ENCODE measurements at places on chromosomes 7 and 10.

DNA sequence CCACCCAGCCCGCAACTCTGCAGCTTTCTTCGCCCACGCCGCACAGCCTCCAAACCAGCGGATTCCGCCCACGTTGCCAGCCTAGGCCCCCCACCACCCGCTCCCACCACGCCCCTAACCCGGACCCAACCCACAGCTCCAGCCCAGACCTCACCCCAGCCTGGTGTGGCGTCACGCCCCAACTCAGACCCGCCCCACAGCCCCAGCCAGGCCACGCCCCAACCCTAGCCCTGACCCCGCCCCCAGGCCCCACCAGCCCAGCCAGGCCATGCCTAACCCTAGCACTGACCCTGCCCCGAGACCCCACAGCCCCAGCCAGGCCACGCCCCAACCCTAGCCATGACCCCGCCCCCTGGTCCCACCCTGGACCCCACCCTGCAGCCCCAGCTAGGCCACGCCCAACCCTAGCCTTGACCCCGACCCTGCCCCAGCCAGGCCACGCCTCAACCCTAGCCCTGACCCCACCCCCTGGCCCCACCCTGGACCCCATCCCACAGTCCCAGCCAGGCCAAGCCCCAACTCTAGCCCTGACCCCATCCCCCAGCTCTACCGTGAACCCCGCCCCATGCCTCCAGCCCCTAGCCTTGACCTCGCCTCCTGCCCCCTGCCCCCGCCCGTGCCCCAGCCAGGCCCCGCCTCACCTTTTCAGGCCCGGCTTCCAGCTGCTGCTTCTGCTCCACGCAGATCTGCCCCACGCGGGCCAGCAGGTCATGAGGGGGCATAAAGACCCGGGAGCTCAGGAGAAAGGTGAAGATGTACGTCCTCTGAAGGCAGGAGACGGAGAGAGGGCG lies 64.0 kb downstream of the RASGEF1A start:
- DNase-seq: peak; percentile 98

- DNase-seq: peak; percentile 72
Observed at GRCh38 chr10:113520690-113521474, 32.0 kb upstream of the HABP2 start.

- DNase-seq: no peak
Observed at GRCh38 chr7:17436126-17436525, 137.7 kb downstream of the AHR start.

DNA sequence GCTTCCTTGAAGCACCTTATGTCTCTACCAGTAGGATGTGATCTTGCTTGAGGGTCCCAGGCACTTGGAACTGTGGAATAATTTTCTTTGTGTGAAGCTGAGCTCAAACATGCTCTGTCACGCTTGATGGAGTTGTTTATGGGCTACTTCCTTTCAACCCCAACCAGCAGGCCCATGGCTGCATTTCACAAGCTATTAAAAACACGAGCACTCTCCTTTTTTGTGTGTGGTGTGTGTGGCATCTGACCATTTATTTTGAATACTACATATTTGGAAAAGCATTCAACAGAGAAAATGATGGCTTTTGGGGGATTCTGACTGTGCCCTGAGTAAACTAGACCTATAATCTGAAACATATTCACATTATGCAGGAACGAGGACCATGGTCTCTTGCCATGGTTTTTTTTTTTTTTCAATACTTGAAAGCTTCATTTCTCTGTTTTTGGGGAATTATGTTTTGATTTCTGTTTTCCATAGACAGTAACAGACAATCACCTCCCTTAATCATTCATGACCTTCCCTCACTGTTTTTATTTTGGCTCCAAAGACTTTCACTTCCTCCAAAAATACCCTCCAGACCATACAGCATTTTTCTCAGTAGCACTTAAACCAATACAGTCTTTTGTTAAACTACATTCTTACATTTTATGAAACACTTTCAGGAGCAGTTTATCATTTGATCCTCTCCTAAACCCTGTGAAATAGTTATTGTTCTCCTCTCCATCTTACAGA lies 233.6 kb upstream of the BMPER start:
- no peak for DNase-seq

DNA sequence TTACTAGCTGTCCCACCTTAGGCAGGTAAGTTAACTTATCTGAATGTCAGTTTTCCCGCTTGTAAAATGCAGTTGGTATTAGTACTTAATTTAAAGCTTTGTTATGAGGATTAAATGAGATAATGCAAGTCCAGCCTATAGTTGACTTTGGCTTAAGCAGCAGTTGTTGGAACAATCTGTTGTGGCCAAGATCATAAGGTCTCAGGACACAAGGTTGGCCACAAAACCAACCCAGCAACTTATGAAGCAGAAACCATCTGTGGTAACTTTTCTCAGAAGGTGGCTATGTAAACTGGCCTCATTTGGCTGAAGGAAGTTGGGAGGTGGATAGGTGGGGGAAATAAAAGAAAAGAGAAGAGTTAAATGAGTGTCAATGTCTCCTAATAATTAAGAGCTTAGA lies 29.4 kb downstream of the ENTPD1 start:
- no peak for DNase-seq

DNA sequence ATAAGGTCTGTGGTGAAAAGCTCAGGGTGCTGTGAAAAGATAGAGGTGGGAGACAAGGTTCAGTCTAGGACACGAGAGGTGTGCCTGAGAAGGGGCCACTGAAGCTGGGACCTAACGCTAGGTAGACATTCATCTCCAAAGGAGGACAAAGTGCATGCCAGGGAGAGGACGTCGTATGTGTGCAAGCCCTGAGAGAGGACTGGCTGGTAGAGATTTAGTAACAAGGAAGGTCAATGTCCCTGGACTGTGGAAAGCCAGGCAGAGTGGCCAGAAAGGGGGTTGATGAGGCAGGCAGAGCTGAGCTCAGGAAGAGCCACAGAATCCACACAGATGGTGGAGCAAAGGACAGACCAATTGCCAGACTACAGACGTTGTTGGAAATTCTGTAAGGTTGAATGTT lies 817.6 kb downstream of the CCSER2 start:
- no peak for DNase-seq

DNA sequence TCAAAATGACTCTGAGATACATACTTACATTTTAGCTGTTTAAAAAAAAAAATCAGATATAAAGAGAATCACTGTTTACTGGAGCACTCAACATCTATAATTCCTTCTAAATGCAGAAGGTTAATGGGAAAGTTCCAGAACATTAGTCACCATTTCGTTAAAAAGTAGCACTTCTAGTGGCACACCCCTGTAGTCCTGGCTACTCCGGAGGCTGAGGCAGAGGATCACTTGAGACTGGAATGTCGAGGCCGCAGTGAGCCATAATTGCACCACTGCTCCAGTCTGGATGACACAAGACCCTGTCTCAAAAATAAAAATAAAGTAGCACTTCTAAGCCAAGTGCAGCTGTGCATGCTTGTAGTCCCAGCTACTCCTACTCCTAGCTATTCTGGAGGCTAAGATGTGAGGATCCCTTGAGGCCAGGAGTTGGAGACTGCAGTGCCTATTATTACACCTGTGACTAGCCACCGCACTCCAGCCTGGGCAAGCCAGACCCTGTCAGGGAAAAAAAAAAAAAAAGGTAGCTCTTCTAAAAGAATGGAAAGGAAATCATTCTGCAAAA lies 2.2 kb downstream of the FGFBP3 start:
- no peak for DNase-seq

- DNase-seq: peak; percentile 81
Observed at GRCh38 chr7:44218418-44219201, 17.8 kb downstream of the YKT6 start.

- no peak for DNase-seq
Observed at GRCh38 chr7:135248546-135248945, 14.9 kb downstream of the STRA8 start.

- DNase-seq: no peak
Observed at GRCh38 chr10:126114884-126115555, 218.7 kb downstream of the FANK1 start.

DNA sequence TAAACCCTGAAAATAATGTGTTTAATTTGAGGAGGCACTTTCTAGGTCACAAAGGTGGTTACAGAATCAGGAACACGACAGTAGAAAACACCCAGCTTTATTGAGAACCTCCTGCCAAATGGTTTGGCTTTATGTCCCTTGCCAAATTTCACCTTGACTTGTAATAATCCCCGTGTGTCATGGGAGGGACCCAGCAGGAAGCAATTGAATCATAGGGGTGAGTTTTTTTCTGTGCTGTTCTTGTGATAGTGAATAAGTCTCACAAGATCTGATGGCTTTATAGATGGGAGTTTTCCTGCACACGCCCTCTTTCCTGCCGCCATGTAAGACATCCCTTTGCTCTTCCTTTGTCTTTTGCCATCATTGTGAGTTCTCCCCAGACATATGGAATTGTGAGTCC lies 193.8 kb upstream of the KLF6 start:
- DNase-seq: no peak

DNA sequence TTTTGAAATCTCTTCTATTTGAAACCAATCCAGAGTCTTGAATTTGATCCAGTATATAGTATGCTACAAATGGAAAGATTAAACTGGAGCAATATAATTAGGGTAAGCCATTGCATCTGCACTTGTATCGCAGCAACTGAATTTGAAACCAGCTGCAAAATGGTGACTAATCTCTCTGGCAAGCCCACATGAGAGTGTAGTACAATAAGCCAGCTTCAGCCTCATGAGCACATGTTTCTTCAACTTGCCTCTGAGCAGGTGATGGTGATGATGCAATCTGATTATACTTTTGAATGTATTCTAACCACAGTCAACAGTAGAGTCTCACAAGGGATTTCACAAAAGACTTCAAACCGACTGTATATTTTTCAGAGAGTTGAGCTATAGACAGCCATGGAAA lies 829 bp upstream of the RPA3 start:
- no peak for DNase-seq

DNA sequence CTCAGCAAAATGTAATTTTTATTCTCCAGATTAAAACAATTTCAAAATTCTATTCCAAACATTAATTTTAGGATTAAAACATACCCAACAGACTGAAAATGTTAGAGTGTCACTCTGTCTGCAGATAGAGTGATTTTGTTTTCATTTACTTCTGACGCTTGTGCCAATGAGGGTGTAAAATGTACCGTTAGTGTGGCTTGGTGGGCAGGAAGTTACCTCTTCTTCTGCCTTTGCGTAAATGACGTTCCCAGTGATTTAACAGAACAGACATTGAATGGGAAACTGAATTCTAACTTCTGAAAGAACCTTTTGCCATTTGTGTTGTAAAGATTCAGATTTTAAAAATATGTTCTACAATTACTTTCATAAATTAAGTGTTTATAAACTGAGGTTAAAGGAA lies 47.0 kb upstream of the DRGX start:
- DNase-seq: no peak

- DNase-seq: peak; percentile 81
Observed at GRCh38 chr10:43204943-43205671, 61.8 kb downstream of the RASGEF1A start.

- no peak for DNase-seq
Observed at GRCh38 chr10:69958556-69958902, 94.1 kb upstream of the MACROH2A2 start.

GRCh38 chr7:23107781-23108180 lies 2.2 kb downstream of the KLHL7 start:
- no peak for DNase-seq

- DNase-seq: no peak
Observed at GRCh38 chr10:88045656-88046415, 182.4 kb downstream of the PTEN start.

- DNase-seq: no peak
Observed at GRCh38 chr10:24417053-24417452, 208.1 kb downstream of the KIAA1217 start.

GRCh38 chr7:158166386-158167340 lies 421.0 kb downstream of the PTPRN2 start:
- DNase-seq: no peak

DNA sequence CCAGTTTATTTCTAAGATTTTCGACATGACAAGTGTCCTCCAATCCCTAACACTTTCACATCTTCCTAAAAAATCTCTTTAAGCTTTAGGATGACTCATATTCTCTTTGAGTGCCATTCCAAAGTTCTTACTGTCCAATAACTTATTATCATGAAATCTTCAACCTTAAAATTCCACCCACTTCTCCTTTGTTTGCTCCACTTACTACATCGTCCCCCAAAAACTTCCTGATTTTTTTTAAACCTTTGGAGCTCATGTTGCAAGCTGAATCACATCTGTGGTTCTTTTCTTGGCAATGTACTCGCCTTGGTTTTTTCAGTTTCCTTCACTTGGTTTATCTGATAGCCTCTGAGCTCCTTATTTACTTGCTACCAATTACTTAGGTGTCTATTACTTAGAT lies 39.2 kb upstream of the JCAD start:
- no peak for DNase-seq

DNA sequence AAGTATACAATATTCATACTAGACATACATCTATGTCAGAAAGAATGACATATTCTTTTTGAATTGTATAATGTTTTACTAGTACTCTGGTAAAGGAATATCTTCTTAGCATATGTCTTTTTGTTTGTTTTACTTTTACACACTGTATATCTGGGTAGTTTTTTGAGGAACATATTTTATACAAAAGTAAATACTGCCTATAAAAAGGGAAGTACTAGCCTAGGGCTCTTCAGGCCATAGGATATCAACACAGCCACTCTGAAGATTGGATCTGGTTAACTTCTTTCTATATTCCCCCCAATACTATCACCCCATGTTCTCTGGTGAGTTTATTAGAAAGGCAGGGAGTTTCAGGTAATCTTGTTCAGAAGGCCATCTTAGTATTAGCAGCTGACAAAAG lies 134.6 kb downstream of the ZNF438 start:
- no peak for DNase-seq

- no peak for DNase-seq
Observed at GRCh38 chr7:157266272-157266671, 70.5 kb upstream of the DNAJB6 start.

DNA sequence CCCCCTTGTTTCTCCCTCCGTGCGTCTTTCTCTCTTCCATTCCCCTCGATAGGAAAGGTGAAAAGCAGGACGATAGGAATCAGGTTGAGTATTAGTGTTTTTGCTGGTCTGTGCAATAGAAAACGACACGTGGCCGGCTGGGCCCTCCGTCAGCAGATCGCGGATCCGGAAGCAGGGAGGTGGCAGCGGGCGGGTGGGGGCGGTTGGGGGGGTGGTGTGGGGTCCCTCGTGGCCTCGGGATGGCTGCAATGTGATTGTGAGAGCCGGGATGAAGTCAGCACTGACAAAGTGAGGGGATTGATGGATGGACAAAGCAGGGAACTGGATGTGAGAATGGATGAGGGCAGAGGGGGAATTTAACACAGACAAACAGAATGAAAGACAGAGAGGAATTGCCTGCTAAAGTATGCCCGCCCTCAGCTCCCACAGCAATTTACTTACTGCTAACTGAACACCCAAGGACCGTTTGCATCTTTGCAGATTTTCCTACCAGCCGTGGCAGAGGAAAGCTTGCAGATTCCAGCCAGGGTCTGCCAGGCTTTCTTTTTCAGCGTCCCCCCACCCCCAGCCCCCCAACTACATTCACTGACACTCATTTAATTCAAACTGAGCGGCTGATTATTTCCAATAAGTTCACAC lies 280.9 kb downstream of the LRMDA start:
- no peak for DNase-seq

- DNase-seq: no peak
Observed at GRCh38 chr7:48116043-48116442, 27.0 kb downstream of the UPP1 start.

DNA sequence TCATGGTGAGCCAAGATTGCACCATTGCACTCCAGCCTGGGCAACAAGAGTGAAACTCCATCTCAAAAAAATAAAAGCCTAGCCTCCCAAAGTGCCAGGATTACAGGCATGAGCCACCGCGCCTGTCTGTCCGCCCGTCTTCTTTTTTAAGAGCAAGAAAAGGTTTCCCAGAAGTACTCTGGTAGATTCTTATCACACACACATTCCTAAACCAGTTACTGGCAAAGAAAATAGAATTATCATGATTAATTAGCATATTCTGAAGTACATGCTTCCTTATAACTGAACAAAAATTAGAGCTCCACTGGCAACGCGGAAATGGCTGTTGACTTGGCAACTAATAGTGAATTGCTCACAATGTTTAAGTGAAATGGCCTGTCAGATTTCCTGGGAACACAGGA lies 87.0 kb downstream of the ADK start:
- no peak for DNase-seq

Measured in WTC11 (cell line).